ENCODE measurements at places on chromosomes 4 and X. TPM values are rescaled to one million over a fixed set of nuclear protein-coding genes. Genes with fewer than 3 reads are reported as not detected.

Gene CCNG2
- 53.0 TPM for total RNA-seq

Gene CLIC2
- 6.7 TPM for total RNA-seq

Gene HSFX4
- not detected for total RNA-seq

Gene SUPT20HL2
- not detected for total RNA-seq

Gene CDX4
- not detected for total RNA-seq

Gene ETDB
- not detected for total RNA-seq

Gene NXF2B
- not detected for total RNA-seq

Gene ENOPH1
- total RNA-seq: 20.8 TPM

Gene SOWAHB
- total RNA-seq: 25.5 TPM

Gene LRPAP1
- total RNA-seq: 155 TPM

Gene TEX11
- total RNA-seq: 1.0 TPM

Gene BRS3
- total RNA-seq: not detected

Gene LAMTOR3
- total RNA-seq: 51.2 TPM

Gene TNIP2
- 63.6 TPM for total RNA-seq

Gene IKBKG
- 29.1 TPM for total RNA-seq

Gene SHOX
- total RNA-seq: 0.06 TPM

Gene ACTRT1
- total RNA-seq: not detected

DNA sequence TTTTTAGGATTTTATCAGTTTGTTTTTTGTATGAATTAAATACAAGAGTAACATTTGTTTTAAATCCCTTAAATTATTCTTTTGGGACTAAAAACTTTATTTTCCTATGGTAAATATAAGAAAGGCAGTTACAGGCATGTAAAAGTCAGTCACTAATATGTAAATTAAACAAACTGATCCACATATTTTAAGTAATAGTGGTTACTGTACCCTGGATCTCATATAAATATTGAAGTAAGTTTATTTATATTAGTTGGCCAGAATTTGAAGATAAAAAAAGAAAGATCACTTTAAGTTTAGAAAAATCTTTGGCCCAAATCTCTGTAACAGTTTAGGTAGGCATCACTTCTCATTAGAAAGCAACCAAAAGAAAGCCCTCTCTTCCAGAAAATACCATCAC is 45.8 kb downstream of the LDB2 start:
- DNase-seq: no peak

DNA sequence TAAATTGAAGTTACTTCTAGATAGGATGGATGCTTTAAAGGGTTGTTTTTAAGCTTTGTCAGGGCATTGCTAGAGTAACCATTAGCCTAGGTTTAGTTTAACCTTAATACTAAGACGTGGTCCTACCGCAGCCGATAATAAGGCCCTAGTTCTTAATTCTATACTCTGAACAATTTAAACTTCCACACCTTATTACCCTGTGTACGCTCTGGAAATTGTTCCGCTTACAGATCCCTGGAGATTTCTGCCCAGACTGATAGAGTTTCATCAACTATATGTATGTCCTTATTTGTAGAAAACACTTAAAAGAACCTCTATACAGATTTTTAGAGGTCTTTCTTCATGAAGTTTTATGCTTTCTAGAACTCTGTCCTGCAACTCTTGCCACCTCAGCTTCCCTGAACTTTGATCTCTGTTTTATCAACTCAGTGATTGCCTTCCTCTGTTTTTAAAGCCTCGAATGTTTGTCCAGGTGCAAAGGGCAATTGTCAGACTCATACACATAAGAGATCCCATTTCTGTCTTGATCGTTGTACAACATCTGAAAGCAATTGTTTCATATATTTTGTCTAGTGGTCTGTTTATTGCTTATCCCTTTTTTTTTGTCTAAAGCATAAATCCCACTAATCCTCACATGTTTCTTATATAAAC is 71.1 kb upstream of the VCX start:
- DNase-seq: peak; percentile 30

GRCh38 chrX:68511255-68511654 is 12.4 kb downstream of the YIPF6 start:
- DNase-seq: no peak

- no peak for DNase-seq
These were observed 165.9 kb downstream of the PDGFC start for GRCh38 chr4:156805696-156806095.

GRCh38 chr4:128060121-128060698 is 902 bp upstream of the LARP1B start:
- no peak for DNase-seq

GRCh38 chr4:176653401-176654220 is 139.1 kb downstream of the VEGFC start:
- DNase-seq: no peak

DNA sequence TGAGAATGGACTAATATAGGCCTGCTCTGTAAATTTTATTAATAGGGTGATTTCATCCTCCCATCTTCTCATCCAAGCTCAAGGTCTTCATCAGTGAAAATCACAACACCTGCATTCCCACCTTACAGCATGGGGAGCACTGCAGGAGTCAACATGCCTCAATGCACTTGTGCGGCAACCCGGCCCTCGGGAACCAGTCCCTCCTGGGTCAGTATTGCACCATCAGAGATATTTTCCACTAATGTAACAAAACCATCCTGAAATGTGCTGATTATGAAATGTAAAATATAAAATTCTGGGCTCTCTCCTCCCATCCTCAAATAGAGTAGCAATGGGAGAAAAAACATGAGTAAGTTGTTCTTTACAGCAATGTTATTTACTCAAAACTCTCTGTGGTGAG is 13.0 kb downstream of the USP46 start:
- no peak for DNase-seq

DNA sequence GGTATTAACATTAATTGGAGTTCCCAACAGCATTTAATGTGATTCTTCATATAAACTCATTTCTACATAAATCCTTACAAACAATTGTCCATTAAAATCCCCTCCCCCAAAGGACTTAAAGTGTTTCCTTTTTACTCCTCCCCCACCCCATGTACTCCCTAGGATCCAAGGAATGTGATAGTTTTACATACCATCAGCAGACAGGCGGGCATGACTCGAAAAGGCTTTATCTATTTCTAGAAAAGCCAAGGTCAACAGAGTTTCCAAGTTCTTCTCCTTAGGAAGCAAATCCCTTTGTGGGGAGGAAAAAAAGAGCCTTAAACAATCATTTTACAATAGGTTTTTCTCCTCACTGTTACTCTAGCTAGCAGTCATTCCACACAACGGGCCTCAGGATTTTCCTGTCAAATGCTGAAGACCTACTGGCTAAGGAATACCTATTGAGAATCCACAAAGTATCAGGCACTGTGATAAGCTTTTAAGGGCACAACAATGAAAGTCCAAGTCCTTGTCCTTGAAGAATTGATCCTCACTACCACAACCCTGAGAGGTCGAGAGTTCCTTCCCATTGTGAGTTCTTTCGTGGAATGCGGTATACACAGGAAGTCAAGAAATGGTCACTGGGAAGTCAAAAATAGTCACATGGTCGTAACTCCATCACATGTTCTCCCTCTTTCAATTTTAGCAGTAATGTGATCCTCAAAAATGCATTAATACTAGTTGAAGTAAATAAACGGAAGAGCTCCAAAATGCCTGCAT is 7.2 kb downstream of the PPM1K start:
- DNase-seq: no peak

GRCh38 chr4:155964016-155964891 is 10.6 kb upstream of the CTSO start:
- DNase-seq: no peak

DNA sequence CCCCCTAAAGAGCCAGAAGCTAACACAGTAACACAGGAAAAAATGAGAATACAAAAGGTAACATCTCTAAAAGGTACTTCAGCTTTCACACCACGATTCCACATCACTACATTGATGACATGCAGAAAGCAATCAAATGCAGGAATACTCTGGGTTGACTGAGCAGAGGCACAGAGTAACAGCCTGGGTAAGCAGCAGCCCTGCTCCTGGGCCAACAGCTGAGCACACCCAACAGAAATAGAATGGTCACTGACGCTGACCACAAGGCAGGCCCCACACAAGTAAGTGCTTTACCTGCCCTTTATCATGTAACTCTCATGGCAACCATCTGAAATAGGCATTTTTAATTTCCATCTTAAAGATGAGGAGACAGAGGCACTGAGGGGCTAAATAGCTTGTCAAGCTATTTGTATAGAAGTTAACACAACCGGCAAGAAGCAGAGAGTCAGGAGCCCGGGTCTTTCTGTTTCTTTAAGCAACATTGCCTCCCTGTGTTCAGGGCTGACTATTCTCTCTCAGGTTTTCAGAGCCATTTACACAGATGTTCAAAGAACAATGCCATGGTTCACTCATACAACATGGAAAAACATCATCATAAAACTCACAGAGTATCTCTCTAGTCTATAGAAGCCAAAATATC is 168.9 kb downstream of the ZNF674 start:
- DNase-seq: no peak

DNA sequence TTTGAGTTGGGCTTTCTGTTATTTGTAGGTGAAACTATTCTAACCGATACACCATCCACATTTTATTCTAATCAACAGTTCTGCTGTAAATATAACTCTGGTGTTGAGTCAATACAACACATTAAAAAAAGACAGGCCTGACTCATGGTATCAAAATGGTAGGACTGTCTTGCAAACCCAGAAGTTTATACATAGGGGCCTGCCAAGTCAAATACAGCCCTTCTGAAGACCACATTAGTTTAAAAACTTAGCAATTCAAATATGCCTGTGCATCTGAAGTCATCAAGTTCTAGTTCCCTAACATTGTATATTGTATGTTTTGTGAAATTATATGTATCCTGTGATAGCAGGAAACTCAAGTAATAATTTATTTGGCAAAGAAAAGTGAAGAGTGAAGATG is 24.4 kb upstream of the PDE5A start:
- DNase-seq: no peak

DNA sequence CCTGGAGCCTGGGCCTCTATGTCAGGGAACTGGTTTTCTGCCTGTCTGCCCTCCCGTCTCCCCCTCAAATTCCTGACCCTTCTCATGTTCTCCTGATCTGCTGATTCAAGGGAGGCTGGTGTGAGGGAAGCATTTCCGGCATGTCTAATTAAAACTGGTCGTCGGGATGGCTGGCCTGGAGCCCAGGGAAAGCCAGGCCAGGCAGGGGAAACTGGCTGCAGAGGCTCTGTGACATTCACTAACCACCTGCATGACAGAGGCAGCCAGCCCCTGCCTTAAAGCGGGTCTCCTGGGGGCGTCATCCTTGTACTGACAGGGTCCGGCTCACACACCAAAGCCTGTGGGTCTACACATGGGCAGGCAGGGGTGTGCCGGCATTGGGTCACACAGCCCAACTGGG is 35.2 kb downstream of the ABLIM2 start:
- DNase-seq: no peak

- no peak for DNase-seq
These were observed 1.0 kb downstream of the CDS1 start for GRCh38 chr4:84583876-84584380.

GRCh38 chr4:1030559-1030958 is 19.1 kb downstream of the FGFRL1 start:
- peak; percentile 55 for DNase-seq

DNA sequence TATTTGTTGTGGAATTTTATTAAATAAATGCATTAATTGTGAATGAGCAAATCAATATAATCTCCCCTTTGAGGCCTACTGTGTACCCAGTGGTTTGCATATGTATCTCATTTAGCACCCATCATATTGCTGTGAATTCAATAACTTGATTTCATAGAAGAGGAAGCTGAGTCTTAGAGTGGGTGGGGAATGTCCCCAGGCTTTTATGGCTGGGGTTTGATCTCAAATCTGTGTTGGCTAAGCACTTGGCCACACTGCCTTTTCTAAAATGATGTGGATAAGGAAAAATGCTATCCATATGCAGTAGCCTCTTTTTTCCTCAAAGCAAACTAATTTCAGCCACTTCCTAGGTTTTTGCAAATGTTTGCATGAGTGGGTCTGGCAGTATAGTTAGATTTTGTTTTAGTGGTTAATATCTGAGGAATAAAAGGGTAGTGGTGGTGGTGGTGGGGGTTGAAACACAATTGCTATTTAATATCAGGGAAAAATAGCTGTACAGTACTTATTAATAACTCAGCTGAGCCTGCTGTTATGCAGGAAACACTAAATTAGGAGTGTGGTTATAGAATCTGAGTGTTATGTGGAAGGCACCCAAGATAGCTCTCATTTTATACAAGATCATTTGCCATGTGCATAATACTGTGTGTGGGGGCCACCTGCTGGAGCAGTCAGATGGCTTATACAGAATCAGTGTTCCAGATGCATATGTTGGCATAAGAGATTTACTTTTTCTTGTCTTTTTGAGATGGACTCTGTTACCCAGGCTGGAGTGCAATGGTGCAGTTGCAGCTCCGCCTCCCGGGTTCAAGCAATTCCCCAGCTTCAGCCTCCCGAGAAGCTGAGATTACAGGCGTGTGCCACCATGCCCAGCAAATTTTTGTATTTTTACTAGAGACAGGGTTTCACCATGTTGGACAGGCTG is 108.0 kb downstream of the TMEM131L start:
- DNase-seq: peak; percentile 51

DNA sequence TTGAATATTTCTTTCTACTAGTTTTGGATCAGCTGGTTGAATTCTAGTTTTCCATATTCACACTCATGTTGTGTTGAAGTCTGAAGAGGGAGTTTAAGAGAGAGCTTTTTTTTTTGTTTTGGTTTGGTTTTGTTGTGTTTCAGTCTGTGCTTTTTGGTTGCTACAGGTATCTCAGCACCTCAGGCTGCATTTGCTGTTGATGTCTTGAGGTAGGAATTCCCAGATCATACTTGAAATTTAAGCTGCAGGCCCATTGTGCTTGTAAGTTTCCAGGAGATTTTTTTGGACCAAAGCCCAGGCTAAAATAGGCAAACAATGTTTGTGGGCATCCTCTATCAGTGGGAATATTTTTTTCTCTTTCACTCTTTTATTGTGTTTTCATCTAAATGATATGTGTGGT is 190.2 kb upstream of the AGA start:
- no peak for DNase-seq

DNA sequence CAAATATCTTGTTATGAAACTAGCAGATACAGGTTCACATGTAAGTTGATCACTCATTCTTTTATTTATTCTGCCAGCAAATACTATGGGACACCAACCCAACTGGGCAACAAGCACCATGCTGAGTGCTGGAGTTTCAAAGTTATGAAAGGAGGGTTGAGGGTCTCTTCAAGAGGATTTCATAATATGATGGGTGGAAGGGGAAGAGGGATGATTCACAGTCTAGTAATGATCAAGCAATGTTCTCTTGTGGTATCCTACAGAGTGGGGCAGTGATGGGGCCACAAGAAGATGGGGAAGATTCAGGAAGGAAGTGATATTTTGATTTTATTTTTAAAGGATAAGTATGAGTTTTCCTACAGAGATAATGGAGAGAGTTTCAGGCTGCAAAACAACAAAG is 46.2 kb upstream of the TXK start:
- DNase-seq: no peak

GRCh38 chr4:16023776-16024408 is 59.9 kb downstream of the PROM1 start:
- DNase-seq: no peak

- DNase-seq: no peak
These were observed 382.2 kb upstream of the INTU start for GRCh38 chr4:127250577-127250976.

- no peak for DNase-seq
These were observed 53.1 kb downstream of the NAA11 start for GRCh38 chr4:79272761-79273160.

GRCh38 chr4:19358015-19358414 is 893.7 kb upstream of the SLIT2 start:
- no peak for DNase-seq
